ENCODE measurements at places on chromosomes 4 and X. TPM values are rescaled to one million over a fixed set of nuclear protein-coding genes. Genes with fewer than 3 reads are reported as not detected.

Gene DAPP1
- not detected for total RNA-seq

Gene TEX11
- total RNA-seq, result not detected

Gene SPANXB1
- not detected for total RNA-seq

Gene TENT5D
- not detected for total RNA-seq

Gene SPANXA1
- total RNA-seq, result not detected

Gene COX18
- 19.0 TPM for total RNA-seq

Gene CLIC2
- total RNA-seq, result 9.5 TPM

Gene GAGE2A
- not detected for total RNA-seq

Gene XAGE2
- not detected for total RNA-seq

Gene OTUD5
- 34.8 TPM for total RNA-seq
